ENCODE measurements at places on chromosomes 2 and 18.

- peak; percentile 41 for DNase-seq
Observed at GRCh38 chr18:4605212-4605611, 150.1 kb upstream of the DLGAP1 start.

DNA sequence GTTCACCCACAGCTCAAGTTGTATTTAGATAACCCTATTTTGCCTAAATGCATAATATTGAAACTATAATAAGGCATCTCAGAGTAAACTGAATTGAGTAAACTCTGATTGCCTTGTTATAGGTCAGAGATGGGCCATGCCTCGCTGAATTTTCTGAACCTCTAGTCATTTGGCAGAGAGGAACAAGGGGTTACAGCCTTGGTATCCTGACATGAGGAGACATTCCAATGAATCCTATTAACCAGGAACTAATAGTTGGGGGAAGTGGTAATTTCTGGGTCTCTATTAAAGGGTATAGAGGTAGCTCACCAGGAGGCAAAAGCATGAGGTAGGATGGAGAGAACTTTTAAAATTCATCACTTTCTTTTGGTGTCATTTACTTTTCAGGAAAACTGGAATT is 227.4 kb upstream of the CHST9 start:
- DNase-seq = no peak

- DNase-seq = no peak
Observed at GRCh38 chr2:153163055-153163454, 315.5 kb downstream of the RPRM start.

- no peak for DNase-seq
Observed at GRCh38 chr2:68791914-68792313, 57.3 kb downstream of the ARHGAP25 start.

DNA sequence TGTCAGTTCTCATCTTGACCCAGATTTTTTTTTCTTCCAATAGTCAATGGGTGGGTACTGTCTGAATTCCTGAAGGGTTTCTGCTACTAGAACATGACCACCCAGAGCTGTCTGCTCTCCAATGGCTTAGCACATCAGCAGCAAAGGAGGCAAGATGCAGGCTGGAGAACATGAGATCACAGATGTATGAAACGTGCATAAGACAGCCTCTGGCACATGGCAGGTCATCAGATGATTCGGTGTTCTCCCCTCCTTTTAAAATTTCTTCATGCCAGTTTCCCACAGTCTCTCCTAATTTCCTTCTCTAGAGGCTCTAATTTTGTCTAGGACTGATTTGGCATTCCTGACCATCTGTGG is 359.3 kb upstream of the TNP1 start:
- DNase-seq = no peak

- DNase-seq = no peak
Observed at GRCh38 chr2:10931710-10932255, 20.0 kb downstream of the KCNF1 start.

- DNase-seq = no peak
Observed at GRCh38 chr18:55088000-55088401, 128.7 kb upstream of the CCDC68 start.

- DNase-seq = no peak
Observed at GRCh38 chr2:74080346-74080745, 67.4 kb downstream of the BOLA3 start.

DNA sequence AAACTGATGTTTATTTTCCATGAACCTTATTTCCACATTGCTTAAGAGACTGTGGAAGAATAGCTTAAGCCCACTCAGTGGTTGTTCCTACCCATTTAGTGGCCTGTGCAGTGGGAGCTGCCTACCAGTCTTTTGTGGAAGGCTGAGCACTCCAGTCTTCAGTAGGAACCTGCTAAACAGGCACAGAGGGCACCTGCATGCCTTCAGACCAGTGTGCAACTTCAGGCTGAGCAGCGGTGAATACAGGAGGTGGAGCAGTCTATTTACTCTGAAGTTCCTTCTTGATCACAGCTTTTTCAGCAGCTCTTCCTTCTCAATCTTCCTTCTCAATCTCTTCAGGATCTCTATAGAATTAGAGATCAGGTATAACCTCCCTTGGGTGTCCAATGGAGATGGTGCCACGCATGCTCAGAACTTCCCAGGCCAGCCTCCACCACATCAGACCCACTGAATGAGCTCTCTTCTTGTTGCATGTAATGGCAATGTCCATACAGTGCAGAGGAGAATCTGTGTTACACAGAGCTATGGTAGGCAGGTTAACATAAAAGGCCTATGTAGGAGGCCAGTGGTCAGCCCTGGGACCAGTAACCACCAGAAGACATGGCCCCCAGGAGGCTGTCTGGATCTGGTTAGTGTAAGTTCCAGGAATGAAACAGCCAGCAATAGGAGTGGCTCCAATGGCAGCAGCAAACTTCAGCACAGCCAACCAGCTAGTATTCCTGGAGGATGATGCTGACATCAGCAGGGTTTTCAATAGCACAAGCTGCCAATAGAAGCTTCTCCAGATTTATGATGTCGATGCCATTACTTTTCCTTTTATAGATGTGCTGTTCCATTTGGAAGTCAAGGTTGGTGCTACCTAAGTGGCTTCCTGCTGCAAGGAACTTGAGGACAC is 47.9 kb upstream of the MAT2A start:
- DNase-seq = no peak

GRCh38 chr2:44807201-44808025 is 134.1 kb upstream of the SIX3 start:
- DNase-seq = no peak

DNA sequence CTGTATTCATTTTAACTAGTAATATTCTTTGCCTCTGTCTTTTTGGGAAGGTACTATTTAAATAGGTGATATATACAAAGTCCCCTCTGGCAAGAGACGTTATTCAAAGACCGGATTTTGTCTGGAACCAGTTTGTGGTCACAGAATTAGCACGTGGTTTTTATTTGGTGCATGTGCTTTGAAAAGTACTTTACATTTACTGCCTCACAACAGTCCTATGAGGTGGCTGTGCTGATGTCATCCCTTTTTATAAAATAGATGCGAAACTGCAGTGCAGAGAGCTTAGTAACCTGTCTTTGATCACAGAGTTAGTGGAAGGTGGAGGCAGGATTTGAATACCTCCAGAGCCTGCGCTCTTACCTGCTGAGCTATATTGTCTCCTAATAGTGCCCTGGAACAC is 4.0 kb downstream of the LPIN1 start:
- peak; percentile 35 for DNase-seq
